Left cardiac atrium (tissue), 4 donors: ENCODE measurements at places on chromosomes 4 and X. TPM values are rescaled to one million over a fixed set of nuclear protein-coding genes. Genes with fewer than 3 reads are reported as not detected.

The KIT gene
- total RNA-seq: 2.3 TPM

The TBX22 gene
- total RNA-seq: not detected

The SLC25A14 gene
- 6.5 TPM for total RNA-seq

The TLR3 gene
- total RNA-seq: 8.6 TPM

The APLN gene
- total RNA-seq: 18.0 TPM

The HTN3 gene
- not detected for total RNA-seq

The KCNIP4 gene
- total RNA-seq: not detected

The HSFX3 gene
- not detected for total RNA-seq

The TAPT1 gene
- total RNA-seq: 35.9 TPM

The GYPA gene
- not detected for total RNA-seq

The CT45A5 gene
- not detected for total RNA-seq

The NLGN3 gene
- total RNA-seq: 0.52 TPM

The CD40LG gene
- 0.41 TPM for total RNA-seq

The SPANXC gene
- total RNA-seq: not detected

The IBSP gene
- not detected for total RNA-seq

The MAGEB2 gene
- total RNA-seq: not detected

The BRS3 gene
- total RNA-seq: not detected

The CPLX1 gene
- total RNA-seq: 5.6 TPM

The SLC6A14 gene
- not detected for total RNA-seq

The BEX5 gene
- total RNA-seq: 4.3 TPM

The ETDB gene
- not detected for total RNA-seq

The DRP2 gene
- total RNA-seq: 0.05 TPM

The ADH1C gene
- 6.7 TPM for total RNA-seq

The ITM2A gene
- total RNA-seq: 106 TPM

The PDZD4 gene
- total RNA-seq: 4.3 TPM

The TCEAL5 gene
- 0.50 TPM for total RNA-seq

The UGT8 gene
- 0.08 TPM for total RNA-seq

The LNX1 gene
- 11.5 TPM for total RNA-seq

The SCML1 gene
- 8.8 TPM for total RNA-seq

The PRKG2 gene
- 7.5 TPM for total RNA-seq

The TMSB15C gene
- 0.32 TPM for total RNA-seq

The C4orf50 gene
- total RNA-seq: 0.03 TPM

The ARSD gene
- 8.1 TPM for total RNA-seq

The CCSER1 gene
- 12.3 TPM for total RNA-seq

The ACOT9 gene
- total RNA-seq: 42.4 TPM

The DNAAF6 gene
- not detected for total RNA-seq

The MAGEA1 gene
- not detected for total RNA-seq

The CLIC2 gene
- total RNA-seq: 20.1 TPM

The CRMP1 gene
- total RNA-seq: 0.44 TPM

The RCHY1 gene
- total RNA-seq: 52.3 TPM

The CDKL2 gene
- total RNA-seq: 0.62 TPM

The F11 gene
- total RNA-seq: not detected

The SCML2 gene
- 1.8 TPM for total RNA-seq

The TIMM8A gene
- total RNA-seq: 21.3 TPM
